Breast epithelium (tissue), 4 donors: ENCODE measurements at places on chromosomes 3 and 15. TPM values are rescaled to one million over a fixed set of nuclear protein-coding genes. Genes with fewer than 3 reads are reported as not detected.
A peak's percentile ranks its signal among the peaks of the same experiment; 100 is the strongest.

GRCh38 chr3:73324203-73325155 is 263.0 kb downstream of the EBLN2 start:
- H3K36me3 ChIP-seq, result no peaks in the 10 kb centered on the region
- no peak overlapping the region for H3K4me3 ChIP-seq
- no peak overlapping the region for H3K27ac ChIP-seq

DNA sequence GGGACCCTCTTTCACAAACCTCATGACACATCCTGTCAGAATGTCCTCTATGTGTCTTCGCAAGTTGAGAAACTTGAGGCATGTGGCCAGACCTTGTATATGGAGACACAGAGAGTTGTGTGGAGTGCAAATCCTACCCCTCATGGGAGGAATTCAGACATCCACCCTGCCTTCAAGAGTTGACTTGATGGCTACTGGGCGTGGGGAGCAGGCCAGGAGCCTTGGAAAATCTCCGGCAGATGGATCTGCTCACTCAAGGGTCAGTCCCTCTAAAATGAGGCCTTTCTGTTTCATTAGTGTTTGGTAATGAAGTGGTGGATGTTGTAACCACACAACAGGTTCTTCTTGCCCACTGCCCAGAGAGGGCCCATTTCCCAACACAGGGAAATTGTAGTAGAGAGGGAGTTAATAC is 79.0 kb downstream of the ASB7 start:
- H3K27ac ChIP-seq, result no peak overlapping the region
- H3K4me3 ChIP-seq, result no peak overlapping the region
- no peaks in the 10 kb centered on the region for H3K4me1 ChIP-seq
- no peaks in the 10 kb centered on the region for H3K27me3 ChIP-seq
- DNase-seq, result no peak
- no peaks in the 10 kb centered on the region for H3K36me3 ChIP-seq

GRCh38 chr15:71056111-71056510 is 59.2 kb upstream of the THSD4 start:
- no peaks in the 10 kb centered on the region for H3K4me1 ChIP-seq

DNA sequence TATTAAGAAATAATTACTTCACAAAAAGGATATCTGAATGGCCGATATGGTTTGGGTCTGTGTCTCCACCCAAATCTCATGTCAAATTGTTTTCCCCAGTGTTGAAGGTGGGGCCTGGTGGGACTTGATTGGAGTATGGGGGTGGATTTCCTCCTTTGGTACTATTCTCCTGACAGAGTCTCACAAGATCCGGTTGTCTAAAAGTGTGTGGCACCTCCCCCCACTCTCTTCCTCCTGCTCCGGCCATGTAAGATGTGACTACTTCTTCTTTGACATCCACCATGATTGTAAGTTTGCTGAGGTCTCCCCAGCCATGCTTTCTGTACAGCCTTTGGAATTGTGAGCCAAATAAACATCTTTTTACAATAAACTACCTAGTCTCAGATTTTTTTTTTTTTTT is 34.5 kb downstream of the ZBTB11 start:
- no peaks in the 10 kb centered on the region for H3K36me3 ChIP-seq
- H3K4me3 ChIP-seq, result no peak overlapping the region
- H3K27ac ChIP-seq, result no peak overlapping the region
- no peak for DNase-seq
- no peaks in the 10 kb centered on the region for H3K4me1 ChIP-seq

DNA sequence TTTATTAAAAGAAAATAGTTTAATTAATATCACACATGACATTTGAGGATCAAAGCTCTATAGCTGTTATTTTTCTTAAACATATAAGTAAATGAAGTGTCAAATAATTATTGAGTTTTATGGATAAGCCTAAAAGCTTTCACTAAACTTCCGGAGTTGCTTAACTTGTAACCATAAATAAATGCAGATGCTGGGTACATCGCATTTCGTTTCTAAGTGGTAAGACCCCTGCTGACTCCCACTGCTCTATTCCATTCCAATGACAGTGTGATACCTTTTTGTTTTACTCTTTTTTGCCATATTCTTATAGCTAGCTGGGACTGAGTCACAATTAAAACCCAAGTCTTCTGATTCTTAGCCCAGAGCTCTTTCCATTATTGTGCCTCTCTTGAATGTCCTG is 411.1 kb downstream of the SOX2 start:
- DNase-seq, result no peak
- H3K27ac ChIP-seq, result no peak overlapping the region
- H3K27me3 ChIP-seq, result no peaks in the 10 kb centered on the region
- no peaks in the 10 kb centered on the region for H3K36me3 ChIP-seq
- H3K4me3 ChIP-seq, result no peak overlapping the region

DNA sequence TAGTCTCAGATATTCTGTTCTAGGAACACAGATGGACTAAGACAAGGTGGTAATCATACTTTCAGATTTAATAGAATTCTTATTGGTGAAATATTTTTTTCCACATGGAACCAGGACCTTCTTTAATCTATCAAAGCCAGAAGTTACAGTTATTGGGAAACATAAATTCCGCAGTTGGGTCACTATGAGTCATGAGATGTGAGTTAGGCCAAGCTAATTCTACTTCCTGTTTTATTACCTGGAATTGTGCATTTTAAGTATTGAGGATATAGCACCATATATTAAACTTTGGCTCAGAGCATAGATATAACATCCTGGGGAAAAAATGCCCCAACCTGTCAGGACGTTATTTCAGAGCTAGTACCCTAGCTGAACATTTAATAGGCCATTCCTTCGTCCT is 96.4 kb upstream of the P3H2 start:
- DNase-seq, result no peak
- no peak overlapping the region for H3K27ac ChIP-seq
- H3K27me3 ChIP-seq, result no peaks in the 10 kb centered on the region
- H3K36me3 ChIP-seq, result no peaks in the 10 kb centered on the region
- no peaks in the 10 kb centered on the region for H3K4me1 ChIP-seq

DNA sequence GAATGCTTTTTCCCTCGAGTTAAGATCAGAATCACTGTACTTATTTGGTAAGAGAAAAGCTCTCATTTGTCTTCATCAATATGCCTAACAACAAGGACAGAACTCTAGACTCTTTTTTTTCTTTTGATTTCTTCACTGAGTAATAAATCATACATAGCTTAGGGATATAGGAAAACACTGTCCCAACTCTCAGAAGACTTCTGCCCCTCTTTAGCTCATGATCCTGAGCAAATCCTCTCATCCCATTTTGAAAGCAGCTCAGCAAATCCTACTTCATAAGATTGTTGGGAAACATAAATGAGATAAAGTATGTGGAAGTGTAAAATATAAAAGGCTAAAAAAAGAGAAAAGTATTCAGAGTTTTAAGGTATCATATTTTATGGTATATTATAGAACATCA is 141.7 kb downstream of the ATP8B4 start:
- no peaks in the 10 kb centered on the region for H3K27me3 ChIP-seq
- no peaks in the 10 kb centered on the region for H3K36me3 ChIP-seq
- H3K27ac ChIP-seq, result no peak overlapping the region
- H3K4me1 ChIP-seq, result no peaks in the 10 kb centered on the region
- DNase-seq, result no peak

DNA sequence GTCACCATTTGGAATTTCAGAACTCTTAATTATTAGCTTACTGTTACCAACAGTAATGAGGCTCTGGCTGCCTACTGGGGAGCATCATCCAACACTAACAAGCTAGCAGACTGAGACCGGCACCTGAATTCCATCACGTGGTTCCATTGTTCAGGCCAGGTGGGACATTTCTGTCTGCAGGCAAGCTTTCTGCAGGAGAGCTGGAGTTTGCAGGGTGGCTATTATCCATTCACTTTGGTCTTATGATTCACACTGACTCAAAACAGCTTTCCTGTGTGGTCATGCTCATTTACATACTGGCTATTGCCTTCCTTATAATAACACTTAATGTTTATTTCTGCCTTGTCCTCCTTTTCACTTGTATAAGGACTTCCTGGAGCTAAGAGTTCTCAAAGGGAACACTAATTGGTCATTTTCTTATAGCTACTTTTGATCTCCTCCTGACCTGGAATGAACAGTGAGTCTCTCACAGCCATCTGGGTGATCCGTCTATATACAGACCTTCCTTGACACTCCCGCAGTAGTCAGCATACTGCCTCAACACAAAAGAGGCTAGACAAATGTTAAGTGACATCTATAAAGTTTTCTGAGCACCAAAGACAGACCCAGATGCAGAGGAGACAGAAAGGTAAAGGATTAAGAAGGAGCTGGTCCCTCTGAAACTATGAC is 695.4 kb downstream of the FHIT start:
- H3K4me3 ChIP-seq, result no peak overlapping the region
- DNase-seq, result no peak
- no peaks in the 10 kb centered on the region for H3K4me1 ChIP-seq
- H3K27me3 ChIP-seq, result no peaks in the 10 kb centered on the region
- no peaks in the 10 kb centered on the region for H3K36me3 ChIP-seq

DNA sequence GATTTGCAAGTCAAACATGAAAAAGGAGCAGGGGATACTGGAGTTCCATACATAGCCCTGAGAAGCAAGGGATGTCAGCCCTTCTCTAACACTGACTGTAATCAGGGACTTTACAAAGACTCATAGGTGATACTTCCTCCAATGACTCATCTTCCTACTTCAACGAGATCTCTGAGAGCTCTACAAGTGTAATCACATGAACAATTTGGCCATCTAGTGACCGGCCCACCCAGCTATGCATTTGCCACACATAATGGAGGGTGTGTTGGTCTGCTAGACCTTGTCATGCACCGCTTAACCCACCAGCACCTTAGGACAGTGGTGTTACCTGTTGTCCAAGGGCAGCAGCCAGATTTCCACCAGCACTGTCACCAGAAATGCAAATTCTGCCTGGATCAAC is 75.3 kb downstream of the NCEH1 start:
- H3K4me3 ChIP-seq, result no peak overlapping the region
- no peak for DNase-seq
- H3K27ac ChIP-seq, result peak overlapping the region; percentile 64
- no peaks in the 10 kb centered on the region for H3K27me3 ChIP-seq

- no peaks in the 10 kb centered on the region for H3K4me1 ChIP-seq
- H3K27me3 ChIP-seq, result no peaks in the 10 kb centered on the region
- no peaks in the 10 kb centered on the region for H3K36me3 ChIP-seq
- no peak overlapping the region for H3K4me3 ChIP-seq
- DNase-seq, result no peak
- no peak overlapping the region for H3K27ac ChIP-seq
These were observed 241.5 kb upstream of the SATB1 start for GRCh38 chr3:18666655-18667054.

DNA sequence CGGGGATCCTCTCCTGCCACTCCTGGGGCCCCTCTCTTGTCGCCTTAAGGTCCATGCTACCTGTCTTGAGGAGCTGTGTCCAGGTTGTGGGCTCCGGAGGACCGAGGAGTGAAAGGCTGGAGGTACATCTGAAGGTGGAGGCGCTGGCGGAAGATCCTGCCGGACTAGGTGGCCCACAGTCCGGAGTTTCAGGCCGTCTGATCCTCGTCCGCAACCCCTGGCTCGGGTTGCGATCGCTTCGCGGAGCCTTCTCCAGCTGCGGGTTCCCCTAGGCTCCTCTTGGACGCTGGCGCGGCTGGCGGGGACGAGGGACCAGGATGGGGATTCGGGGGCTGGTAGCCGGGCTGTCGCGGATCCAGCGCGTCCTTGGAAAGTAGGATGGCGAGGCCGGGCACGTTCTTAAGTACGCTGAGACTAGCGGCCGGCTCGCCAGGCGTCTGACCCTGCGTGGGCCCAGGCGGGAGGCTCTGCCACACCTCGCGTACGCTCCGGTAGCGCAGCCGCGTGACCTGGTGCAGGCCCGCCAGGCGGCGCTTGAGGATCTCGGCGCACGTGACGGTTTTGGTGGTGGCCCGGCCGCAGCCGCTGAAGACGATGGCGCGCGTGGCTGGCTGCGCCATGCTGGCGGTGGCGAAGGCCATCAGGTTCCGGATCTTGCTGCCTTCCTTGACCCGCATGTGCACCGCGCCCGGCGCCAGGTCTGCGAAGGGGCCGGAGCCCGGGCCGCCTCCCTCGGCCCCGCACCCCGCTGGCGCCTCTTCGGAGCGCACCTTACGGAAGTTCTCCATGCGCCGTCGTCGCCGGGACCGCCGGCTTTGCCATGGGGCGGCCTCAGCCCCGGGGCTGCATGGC is 550 bp downstream of the RPP25 start:
- peak; percentile 68 for DNase-seq
- peaks cover 10% of the 10 kb centered on the region for H3K4me1 ChIP-seq
- H3K36me3 ChIP-seq, result no peaks in the 10 kb centered on the region
- peak overlapping the region; percentile 70 for H3K4me3 ChIP-seq
- peak overlapping the region; percentile 73 for H3K27ac ChIP-seq

CHRFAM7A gene
- total RNA-seq, result 0.73 TPM

MUC4 gene
- total RNA-seq, result not detected

CACNA1D gene
- total RNA-seq, result 0.96 TPM

IQCF5 gene
- total RNA-seq, result not detected
